ENCODE measurements at places on chromosomes 3 and 15.

DNA sequence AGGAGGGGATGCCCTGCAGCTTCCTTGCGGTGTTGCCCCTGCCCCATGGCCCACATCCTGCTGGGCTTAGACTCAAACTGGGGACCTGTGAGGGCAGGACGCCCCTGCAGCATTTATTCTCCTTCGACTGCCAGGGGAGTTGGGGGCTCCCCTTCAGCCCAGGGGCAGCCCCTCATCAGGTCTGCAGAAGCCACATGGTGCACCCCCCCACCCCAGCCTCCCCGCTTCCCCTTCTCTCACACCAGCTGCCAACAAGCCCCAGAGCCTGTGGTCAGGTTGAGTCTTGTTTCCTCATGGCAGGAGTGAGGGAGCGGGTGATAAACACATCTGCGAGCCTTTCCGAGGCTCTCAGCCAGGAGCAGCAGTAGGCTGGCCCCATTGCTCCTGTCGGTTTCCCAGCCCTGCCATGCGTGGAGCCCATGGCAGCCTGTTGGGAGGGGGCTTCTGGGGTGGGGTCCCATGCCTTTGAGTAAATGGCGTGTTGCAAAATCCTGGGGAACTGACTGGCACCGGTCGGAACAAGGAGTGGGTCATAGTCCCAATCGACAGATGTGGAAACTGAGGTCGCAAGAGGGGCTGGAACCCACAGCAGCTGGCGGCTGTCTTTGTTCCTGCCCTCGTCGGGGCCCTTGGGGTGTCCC lies 27.8 kb downstream of the WNT7A start:
- H3K27me3 ChIP-seq, result peaks cover 10% of the 10 kb centered on the region
- no peak overlapping the region for H3K27ac ChIP-seq
- peaks cover 12% of the 10 kb centered on the region for H3K4me1 ChIP-seq
- H3K36me3 ChIP-seq, result no peaks in the 10 kb centered on the region
- H3K4me3 ChIP-seq, result no peak overlapping the region

GRCh38 chr3:147213633-147214032 lies 192.7 kb downstream of the ZIC4 start:
- H3K4me3 ChIP-seq, result no peak overlapping the region
- H3K27ac ChIP-seq, result no peak overlapping the region
- no peak for DNase-seq
- H3K36me3 ChIP-seq, result no peaks in the 10 kb centered on the region
- H3K4me1 ChIP-seq, result no peaks in the 10 kb centered on the region

DNA sequence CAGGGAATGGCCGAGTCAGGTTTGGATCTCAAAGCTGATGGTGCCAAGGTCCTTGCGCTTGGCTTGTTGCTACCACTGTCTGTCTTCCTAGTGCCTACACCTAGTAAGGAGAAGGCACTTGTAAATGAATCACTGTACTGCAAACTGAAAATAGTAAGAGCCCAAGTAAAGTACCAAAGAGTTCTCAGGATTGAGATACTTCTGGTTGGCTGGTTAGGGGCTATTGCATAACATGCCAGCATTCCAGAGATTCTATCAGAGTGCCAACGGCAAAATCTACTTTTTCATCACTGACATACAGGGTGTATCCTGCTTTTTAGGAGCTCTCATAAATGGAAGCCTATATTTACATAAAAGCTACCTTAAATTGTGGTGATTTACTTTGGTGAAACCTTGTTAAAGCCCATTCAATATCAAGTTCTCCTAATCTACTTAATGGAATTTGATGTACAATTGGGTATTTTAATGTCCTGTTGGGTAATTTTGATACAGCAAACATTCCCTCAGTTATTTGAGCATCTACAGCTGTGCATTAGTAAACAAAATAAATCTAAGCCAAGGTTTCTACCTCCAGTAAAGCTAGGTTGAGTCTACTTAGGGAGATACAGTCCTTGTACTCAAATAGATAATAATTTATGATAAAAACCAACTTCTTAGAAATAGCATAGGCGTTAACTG lies 30.7 kb upstream of the CHD2 start:
- DNase-seq, result no peak
- no peak overlapping the region for H3K4me3 ChIP-seq
- no peaks in the 10 kb centered on the region for H3K36me3 ChIP-seq
- peaks cover 7% of the 10 kb centered on the region for H3K4me1 ChIP-seq

DNA sequence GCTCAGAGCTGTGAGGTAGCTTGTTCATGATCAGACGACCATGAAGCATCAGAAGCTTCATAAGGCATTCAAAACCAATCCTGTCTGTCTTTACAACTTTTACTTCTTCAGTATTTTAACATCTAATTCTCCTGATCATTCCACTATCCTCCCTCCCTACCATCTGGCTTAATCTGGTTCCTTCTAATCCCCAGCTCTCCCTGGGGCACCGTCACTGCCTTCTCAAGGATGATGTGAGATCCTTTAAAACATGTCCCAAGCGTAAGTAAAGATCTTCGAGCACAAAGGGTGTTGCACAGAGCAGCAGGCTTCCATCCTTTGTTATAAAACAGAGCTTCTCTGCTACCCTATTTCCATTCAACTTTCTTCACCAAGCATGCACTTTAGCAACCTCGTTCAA lies 362.7 kb upstream of the ARRDC4 start:
- H3K27ac ChIP-seq, result no peak overlapping the region
- H3K4me1 ChIP-seq, result no peaks in the 10 kb centered on the region

DNA sequence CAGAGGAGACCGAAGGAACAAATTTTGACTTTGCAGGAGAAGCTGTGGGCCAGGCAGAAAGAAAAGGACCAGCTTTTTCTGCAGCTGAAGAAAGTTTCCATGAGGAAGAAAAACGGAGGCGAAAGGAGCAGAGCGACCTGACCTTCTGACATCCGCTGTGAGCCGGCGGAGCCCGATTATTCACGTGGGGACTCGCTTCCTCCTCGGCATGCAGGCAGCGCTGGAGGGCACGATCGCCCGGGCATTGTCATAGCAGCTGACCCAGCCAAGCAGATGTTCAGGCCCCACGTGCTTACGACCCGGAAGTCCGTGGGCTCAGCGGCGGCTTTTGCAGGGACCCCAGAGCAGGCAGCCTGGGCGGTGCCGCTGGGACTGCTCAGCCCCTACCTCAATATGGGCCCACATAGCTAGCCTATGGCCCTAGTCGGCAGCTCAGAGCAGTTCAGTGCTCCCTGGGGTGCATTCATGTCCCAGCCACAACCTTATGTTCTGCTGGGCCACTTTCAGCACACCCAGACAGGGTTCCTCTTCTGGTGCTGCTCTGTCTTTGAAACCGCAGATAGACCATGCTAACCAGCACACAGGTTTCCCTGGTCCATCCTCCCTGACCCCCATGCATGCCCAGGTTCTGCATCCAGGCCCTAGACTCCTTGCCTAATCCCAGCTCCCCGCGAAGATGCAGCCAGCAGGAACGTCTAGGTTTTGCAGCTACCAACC lies 10.5 kb upstream of the EIF4A2 start:
- H3K4me3 ChIP-seq, result peak overlapping the region; percentile 86
- peak; percentile 44 for DNase-seq
- H3K27ac ChIP-seq, result peak overlapping the region; percentile 92
- peaks cover 2% of the 10 kb centered on the region for H3K27me3 ChIP-seq
- peaks cover 2% of the 10 kb centered on the region for H3K36me3 ChIP-seq

- no peaks in the 10 kb centered on the region for H3K27me3 ChIP-seq
- H3K4me3 ChIP-seq, result no peak overlapping the region
- no peaks in the 10 kb centered on the region for H3K36me3 ChIP-seq
- H3K4me1 ChIP-seq, result no peaks in the 10 kb centered on the region
Measured at GRCh38 chr3:87410110-87410509, 133.7 kb upstream of the POU1F1 start.

- no peak for DNase-seq
- H3K27me3 ChIP-seq, result no peaks in the 10 kb centered on the region
- no peak overlapping the region for H3K27ac ChIP-seq
- H3K4me3 ChIP-seq, result no peak overlapping the region
Measured at GRCh38 chr3:19213603-19214220, 65.4 kb downstream of the KCNH8 start.

DNA sequence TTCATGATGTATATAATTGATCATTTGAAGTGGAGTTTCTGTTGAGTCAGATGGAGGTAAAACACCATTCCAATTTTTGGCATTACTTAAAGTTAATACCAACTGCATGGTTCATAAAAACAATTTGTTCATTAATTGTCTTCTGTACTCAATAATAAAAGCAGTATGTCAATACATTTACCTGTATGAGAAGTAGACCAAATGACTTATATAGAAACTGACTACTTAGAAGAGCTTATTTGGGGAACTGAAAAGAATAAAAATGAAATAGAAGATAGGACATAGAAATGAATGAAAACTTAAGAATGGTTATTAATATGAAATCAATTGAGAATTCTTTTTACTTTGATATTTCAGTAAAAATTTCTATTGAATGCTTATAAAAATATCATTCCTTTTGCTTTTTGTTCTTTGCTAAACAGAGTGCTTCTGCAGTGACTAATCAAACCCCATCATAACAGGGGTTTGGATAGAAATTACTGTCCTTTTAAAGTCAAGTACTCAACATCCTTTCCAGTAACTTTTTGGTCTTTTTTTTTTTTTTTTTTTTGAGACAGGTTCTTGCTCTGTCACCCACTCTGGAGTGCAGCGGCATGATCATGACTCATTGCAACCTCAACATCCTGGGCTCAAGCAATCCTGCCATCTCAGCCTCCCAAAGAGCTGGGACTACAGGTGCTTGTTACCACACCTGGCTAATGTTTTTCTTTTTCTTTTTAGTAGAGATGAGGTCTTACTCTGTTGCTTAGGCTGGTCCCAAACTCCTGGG lies 6.5 kb upstream of the CRYBG3 start:
- peak overlapping the region; percentile 63 for H3K27ac ChIP-seq
- DNase-seq, result peak; percentile 43
- H3K27me3 ChIP-seq, result peaks cover 8% of the 10 kb centered on the region
- no peaks in the 10 kb centered on the region for H3K36me3 ChIP-seq
- no peak overlapping the region for H3K4me3 ChIP-seq

DNA sequence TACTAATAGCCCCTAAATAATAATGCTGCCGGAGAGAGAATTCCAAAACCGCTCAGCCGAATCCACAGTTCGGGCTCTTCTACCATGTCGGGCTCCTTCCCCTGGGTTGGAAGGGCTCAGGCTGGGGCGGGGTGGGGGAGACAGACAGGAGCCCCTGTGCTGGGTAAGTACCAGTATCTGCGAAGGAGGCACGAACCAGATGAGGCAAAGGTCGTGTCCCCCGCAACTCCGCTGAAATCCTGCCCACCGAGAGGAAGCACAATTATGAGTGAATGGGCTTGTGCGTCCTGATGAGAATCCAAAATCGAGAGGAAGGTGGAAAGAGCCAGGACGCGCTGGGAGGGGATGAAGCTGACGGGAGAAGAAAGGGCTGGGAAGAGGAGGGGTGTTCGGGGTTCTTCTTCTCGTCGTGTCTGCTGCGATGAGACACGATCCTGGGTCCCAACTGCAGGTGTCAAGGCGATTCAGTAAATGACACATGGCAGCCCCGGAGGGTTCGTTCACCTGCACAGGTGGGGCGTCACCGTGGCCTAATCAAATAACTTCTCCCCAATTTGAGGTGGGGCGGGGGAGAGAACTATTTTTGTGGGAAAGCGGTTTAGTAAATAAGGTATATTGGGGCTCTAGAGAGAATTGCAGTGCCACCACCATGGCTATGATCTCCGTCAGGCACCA lies 707 bp upstream of the FAM81A start:
- peak overlapping the region; percentile 83 for H3K4me3 ChIP-seq
- H3K4me1 ChIP-seq, result peaks cover 13% of the 10 kb centered on the region
- H3K27ac ChIP-seq, result peak overlapping the region; percentile 66
- H3K27me3 ChIP-seq, result peaks cover 69% of the 10 kb centered on the region
- H3K36me3 ChIP-seq, result no peaks in the 10 kb centered on the region

DNA sequence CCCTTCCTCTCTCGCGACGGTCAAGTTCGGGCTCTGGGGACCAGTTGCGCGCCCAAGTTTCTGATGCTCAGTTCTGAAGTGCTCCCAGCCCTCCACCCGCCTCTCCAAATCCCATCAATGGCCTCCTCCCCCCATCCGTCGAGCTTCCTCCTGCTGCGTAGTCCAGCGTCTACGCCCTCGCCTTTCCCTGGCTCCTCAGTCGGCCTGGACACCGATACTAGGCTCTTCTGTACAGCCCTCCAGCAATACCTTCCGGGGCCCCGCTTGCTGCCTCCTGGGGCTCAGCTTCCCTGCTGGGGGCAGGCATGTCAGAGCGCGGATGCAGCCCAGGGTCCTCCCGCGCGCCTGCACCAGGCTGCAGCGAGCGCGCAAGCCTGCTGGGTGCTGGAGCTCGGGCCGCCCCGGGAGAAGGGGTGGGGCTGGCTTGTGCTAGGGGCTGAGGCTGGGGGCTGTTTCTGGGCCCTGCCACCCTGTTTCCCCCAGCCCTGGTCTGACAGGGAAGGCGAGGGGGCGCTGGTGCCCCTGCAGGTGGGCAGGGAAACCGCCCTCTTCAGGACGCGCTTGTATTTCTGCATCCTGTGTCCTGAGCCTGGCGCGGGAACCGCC lies 353.3 kb upstream of the SUCLG2 start:
- H3K4me1 ChIP-seq, result no peaks in the 10 kb centered on the region
- peaks cover 24% of the 10 kb centered on the region for H3K27me3 ChIP-seq
- H3K27ac ChIP-seq, result no peak overlapping the region
- DNase-seq, result peak; percentile 1
- no peaks in the 10 kb centered on the region for H3K36me3 ChIP-seq

DNA sequence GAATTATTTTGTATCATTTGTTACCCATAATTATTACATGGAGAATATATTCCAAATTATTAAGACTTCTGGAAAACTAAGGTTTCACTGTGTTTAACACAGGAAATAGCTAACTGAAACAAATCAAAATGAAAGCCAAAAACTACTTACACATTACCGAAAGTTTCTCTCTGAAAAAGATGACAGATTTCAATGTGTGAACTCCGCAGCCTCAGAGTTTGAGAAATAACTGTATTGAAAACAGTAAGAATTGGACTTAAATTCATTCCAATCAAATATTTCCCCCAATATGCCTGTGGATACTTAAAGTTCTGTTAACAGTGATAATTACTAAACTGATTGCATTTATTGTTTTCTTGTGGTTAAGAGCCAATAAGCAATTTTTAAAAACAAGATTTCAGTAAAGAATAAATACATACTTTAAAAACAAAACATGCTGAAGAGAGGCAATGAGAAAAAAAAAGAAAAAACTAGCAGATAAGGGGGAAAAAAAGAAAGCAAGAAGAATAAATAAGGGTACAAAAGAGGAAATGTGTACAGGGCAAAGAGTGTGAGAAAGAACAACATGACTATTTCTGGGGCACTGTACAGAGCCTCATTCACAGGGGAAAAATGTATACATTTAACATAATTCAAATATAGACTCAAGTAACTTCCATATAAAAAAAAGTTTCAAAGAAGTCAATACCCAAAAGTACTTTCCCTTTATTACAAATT lies 30.7 kb downstream of the DENND4A start:
- no peak for DNase-seq
- peaks cover 31% of the 10 kb centered on the region for H3K4me1 ChIP-seq
- H3K27me3 ChIP-seq, result no peaks in the 10 kb centered on the region
- peaks cover 23% of the 10 kb centered on the region for H3K36me3 ChIP-seq
- peak overlapping the region; percentile 57 for H3K4me3 ChIP-seq
- H3K27ac ChIP-seq, result peak overlapping the region; percentile 85

GRCh38 chr3:20511863-20512505 lies 326.0 kb upstream of the SGO1 start:
- no peaks in the 10 kb centered on the region for H3K36me3 ChIP-seq
- no peak overlapping the region for H3K27ac ChIP-seq
- no peak overlapping the region for H3K4me3 ChIP-seq
- no peak for DNase-seq
- H3K27me3 ChIP-seq, result peaks cover 2% of the 10 kb centered on the region

GRCh38 chr3:82048711-82049110 lies 287.3 kb upstream of the GBE1 start:
- H3K27me3 ChIP-seq, result no peaks in the 10 kb centered on the region
- H3K36me3 ChIP-seq, result no peaks in the 10 kb centered on the region
- no peaks in the 10 kb centered on the region for H3K4me1 ChIP-seq

- H3K27ac ChIP-seq, result no peak overlapping the region
- H3K4me1 ChIP-seq, result no peaks in the 10 kb centered on the region
- H3K36me3 ChIP-seq, result no peaks in the 10 kb centered on the region
- DNase-seq, result no peak
Measured at GRCh38 chr3:154182975-154183374, 61.8 kb downstream of the ARHGEF26 start.

All from activated T-helper 1 cell treated with anti-CD3 and anti-CD28 coated beads, Interleukin-12 subunit alpha, Interleukin-12 subunit beta, Interleukin-2, Interleukin-4 antibody, amounts not matched to agents 30 ng/mL and 10 ng/mL and 1 ng/mL, durations not matched to agents 14 hours and 24 hours and 36 hours (primary cell).